ENCODE measurements at places on chromosomes 1 and 21.

DNA sequence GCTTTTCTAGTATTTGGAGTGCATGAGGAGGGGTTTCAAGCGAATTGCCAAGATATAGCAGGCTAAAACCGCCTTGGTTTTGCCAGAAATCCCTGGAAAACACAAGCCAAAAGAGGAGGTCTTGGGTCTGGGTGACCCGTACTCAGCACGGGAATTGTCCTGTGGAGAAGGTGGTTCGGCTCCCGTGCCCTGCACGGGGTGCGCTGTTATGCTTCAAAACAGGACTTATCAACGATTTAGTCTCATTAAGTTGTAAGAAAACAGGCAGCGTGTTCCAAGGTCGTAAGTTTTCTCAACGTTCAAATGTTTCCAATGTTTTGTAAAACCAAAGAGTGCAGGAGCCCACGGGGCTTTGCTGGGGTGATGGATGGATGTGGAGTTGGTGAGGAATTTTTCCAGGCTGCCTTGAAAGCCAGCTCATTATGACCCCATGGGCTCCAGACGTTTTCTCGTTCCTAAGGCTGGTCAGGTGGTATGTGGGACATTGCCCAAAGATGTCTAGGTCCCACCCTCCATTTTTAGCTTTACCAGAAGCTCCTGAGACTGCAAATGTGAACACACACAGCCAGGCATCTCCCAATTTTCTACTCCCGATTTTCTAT is 75.4 kb upstream of the CLDN14 start:
- peak; percentile 44 for DNase-seq

DNA sequence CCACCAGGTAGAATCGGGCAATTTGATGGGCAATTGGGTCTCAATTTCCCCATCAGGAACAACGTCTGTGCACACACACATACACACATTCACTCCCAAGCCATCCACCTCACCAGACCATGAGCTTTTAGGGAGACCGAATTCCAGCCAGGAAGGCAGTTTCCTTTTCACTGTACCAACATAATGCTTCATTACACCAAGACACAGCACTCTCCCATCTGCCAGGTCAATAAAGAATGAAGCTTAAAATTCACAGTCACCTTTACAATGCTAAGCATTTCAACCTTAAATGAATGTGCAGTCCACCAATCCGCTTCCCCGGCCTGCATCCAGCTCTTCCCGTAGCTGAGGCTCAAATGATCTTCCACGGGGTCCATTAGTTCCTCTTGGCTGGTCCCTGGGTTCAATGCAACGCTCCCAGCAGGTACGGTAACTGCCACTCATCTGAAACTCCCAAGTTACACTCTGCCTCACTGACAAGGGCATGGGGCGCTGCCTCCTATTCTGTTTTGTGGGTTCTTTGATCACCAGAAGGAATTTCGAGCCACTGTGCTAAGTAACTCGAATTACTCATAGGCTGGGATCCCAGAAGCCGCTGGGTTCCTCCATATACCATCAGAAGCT is 105.0 kb downstream of the SIM2 start:
- no peak for DNase-seq

DNA sequence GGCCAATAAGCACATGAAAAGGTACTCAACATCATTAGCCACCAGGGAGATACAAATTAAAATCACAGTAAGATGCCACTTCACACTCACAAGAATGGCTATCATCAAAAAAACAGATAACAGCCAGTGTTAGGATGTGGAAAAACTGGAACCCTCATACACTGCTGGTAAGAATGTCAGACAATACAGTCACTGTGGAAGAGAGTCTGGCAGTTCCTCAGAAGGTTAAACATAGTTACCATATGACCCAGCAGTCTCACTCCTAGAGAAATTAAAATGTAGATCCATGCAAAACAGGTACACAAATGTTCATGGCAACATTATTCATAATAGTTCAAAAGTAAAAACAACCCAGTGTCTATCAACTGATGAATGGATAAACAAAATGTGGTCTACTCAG is 33.3 kb downstream of the LDLRAD1 start:
- DNase-seq, result no peak

GRCh38 chr1:235325139-235325538 is 2.8 kb downstream of the ARID4B start:
- no peak for DNase-seq

DNA sequence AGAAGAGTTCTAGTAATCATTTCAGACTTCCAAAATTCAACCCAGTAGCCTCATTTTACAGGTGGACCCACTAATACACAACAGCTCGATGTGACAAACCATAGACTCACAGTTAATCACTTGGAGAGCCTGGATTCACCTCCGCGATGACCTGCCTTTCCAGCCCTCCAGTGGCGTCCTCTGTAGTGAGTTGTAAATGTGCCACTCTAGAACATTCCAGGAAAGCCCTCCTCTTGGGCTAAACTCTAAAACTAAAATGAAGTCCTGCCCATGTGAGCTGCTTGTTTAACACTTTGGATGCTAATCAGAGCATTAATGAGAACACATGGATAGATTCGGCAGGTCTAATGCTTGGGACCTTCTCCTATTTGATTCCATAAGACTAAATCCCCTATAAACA is 140.7 kb downstream of the DHRS3 start:
- DNase-seq, result no peak

- DNase-seq, result peak; percentile 64
These were observed 121.2 kb downstream of the DUSP10 start for GRCh38 chr1:221620437-221621384.

DNA sequence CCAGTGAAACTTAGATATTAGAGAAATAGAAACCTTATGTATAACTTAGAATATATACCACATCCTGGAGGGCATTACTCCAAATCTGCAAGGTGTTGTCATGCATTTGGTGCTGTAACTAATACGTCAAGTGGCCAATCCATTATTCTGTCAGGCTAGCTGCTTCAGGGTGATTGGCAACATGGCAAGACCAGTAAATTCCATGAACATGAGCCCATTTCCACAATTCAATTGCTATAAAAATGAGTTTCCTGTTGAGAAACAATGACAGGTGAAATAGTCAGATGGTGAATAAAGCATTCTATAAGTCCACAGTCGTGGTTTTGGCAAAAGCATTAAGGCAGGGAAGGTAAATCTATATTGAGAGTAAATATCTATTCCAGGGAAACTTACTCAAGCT is 566.0 kb downstream of the ADGRL2 start:
- no peak for DNase-seq

DNA sequence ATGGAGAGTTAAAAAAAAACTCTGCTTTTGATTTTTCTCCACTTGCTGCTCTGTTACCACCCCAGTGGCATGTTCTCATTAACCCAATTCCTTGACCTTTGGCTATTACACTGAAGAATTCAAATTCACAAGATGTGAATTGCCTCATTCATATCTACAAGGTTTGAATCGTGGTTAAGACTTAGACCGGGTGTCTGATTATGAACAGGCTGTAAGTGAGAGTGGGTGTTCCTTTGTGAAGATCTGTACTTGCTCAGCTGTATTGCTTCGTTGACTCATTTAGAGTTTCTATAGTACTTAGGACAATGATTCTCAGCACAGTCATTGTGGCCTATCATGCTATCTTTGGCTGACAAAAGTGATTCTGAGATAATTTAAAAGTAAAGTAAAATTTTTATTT is 36.4 kb downstream of the DNM3 start:
- no peak for DNase-seq

GRCh38 chr1:150695561-150695960 is 1.4 kb downstream of the GOLPH3L start:
- no peak for DNase-seq

DNA sequence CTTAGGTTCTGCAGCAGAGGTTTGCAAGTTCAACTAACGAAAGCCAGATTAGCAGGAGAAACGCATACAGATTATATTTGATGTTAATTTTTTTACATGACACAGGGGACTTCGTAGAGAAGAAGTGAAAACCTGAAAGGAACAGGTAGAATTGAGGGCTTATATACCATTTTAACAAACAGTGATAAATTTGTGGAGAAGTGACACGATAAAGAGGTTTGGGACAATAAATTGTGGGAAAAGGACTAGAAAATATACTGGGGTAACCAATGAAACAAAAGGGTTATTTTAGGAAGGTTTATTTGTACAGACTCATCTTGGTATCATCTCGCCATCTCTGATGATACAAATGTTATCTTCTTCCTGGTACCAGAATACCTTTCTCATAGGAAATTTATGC is 452.9 kb downstream of the SETD4 start:
- no peak for DNase-seq

DNA sequence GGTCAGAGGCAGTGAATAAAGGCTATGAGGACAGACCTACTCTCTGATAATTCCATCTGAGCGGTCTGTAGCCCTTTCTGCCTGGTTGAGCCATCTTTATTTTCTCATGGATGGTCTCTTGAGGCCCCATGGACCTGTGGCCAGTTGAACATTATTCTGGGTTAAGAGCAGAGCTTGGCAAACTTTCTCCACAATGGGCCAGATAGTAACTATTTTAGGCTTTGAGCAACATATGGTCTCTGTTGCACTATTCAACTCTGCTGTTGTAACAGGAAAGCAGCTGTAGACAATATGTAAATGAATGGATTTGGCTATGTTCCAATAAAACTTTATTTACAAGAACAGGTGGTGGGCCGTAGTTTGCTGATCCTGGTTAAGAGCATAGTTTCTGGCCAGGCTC is 62.7 kb downstream of the KAZN start:
- DNase-seq, result peak; percentile 2

DNA sequence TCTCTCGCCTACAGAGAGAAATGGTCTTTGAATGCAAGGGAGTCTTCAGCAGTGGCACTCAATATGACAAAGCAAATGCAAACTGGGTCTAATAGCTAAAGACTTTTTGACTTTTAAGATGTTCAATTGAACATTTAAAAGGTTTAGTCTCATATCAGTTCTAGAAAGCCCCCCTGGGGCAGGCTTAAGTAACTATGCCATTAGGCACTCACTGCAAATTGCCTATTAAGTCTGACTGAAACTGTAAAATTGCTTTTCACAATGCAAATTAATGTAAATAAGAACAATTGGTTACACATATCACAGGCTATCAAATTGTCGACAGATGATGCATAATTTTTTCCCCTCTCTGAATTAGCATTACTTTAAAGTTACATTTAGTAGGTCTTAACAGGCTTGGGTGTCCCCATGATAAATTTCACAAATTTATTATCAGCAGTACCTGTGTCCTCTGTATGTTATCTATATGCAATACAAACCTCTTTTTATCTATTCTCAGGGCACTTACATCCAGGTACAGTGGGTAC is 329.1 kb downstream of the LRRIQ3 start:
- DNase-seq, result no peak

GRCh38 chr1:24119859-24120756 is 8.2 kb upstream of the MYOM3 start:
- peak; percentile 7 for DNase-seq

GRCh38 chr1:173411835-173412742 is 65.0 kb upstream of the PRDX6 start:
- peak; percentile 75 for DNase-seq

DNA sequence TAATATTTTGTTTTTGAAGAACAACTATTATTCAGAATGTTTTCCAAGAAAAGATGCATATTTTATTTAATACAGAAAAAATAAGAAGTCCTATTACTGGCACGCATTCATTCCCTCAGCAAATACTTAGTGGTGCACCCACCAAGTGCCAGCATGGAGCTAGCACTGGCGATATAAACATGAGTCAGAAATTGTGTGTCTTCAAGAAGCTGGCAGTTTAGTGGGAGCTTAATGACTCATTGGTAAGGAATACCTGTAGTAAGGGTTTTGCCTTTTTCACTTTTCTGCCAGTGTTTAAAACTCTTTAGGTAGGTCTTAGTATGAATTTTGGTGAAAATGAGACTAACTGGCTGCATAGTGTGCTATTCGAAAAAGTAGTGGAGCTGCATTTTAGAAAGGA is 6.3 kb downstream of the MAGI3 start:
- peak; percentile 61 for DNase-seq

DNA sequence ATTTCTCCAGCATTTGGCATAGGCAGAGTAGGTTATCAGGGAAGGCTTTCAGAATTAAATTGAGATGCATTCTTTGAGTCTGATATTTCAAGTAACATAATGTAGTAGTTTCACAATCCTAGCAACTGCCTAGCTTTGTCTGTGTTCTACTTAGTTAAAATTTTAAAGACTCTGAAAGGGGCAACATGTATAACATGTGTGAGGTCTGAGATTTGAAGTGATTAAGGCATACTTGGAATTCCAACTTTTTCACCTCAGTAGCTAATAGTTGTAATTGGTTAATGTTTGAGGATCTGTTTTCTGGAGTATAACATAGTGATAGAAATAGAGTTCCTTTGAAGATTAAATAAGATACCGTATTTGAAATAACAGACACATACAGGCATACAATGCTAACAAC is 335.2 kb upstream of the BEND5 start:
- DNase-seq, result no peak

GRCh38 chr1:8625491-8625890 is 191.9 kb downstream of the RERE start:
- peak; percentile 63 for DNase-seq

DNA sequence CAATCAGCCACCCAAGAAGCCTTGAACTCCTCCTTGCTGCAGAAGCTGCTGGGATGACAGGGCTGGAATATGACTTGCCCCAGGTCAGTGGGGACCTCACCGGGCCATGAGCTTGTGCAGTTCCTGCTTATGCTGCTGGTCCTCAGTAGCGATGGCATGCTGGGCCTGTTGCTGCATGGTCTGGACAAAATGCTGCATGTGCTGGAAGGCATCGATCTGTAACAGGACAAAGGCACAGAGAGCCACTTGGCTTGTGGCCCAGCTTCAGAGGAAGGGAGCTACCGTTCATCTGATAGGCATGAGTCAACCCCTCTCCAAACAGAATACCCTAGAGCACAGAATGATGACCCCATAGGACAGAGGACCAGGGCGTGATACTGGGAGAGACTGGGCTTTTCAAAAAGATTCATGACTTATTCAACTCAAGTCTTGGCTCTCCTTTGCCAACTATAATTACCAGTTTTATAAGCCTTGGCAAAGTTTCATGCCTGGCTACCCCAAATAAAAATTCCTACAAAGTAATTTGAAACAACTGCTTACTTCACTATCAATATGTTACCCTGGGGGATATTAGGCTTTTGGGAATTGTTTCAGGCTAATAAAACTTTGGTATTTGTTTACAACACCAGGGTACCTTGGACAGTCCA is 34.7 kb upstream of the EXOSC10 start:
- DNase-seq, result peak; percentile 33

All from fibroblast of skin of right biceps (primary cell).